ENCODE measurements at places on chromosomes 2 and 18.

DNA sequence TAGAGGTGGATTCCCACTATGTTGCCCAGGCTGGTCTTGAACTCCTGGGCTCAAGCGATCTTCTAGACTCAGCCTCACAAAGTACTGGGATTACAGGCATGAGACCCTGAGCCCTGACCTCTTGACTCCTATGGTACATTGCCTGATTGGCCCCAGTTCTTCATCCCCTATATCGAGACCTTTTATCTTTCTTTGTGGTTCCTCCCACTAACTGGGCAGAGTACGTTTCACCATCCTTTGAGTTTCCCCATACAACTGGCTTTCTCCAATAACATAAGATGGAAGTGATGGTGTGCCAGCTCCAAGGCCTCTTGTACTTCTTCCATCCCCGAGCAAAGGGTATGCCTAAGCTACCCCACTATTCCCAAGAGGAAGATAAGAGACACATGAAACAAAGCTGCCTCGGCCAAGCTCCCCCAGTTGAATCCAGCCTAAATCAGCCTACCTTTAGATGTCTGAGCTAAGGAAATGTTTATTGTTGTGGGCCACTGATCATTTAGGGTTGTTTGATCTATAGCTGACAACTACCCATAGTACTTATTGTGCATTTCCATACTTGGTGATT lies 8.3 kb upstream of the TMEM247 start:
- DNase-seq: no peak

DNA sequence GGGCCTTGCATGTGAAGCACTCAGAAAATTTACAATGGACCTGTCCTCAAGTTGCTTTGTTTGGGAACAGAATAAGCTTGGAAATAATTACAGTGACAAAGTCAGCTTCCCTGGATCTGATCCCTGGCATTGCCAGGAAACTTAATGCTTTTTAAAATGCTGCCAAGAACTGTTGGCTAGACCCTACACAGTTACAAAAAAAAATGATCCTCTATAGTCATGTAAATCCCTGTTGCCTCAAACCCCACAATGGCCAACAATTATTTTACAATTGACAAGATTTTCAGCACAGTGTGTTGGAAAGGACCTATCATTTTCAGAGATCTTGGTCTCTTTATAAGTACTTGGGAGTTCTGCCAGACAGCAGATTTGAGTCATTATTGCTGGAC lies 470.4 kb upstream of the ACVR2A start:
- DNase-seq: no peak

DNA sequence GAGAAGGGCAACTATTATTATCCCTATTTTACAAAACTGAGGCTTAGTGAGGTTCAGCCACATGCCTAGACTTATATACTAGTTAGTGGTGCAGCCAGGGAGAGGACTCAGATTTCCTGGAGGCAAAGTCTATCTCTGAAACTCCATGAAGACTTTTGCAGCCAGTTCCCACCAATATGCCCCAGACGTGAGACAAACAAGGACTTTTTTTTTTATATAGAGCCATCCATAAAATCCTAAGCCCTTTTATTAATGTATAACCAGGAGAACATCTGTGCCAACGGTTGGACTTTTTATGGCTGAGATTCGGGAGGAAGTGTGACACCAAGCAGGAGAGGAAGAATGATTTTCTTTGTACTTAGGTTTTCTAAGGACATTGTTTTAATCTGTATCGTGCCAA lies 29.9 kb downstream of the LIPG start:
- no peak for DNase-seq

GRCh38 chr2:105954891-105955290 lies 210.2 kb downstream of the NCK2 start:
- DNase-seq: no peak

DNA sequence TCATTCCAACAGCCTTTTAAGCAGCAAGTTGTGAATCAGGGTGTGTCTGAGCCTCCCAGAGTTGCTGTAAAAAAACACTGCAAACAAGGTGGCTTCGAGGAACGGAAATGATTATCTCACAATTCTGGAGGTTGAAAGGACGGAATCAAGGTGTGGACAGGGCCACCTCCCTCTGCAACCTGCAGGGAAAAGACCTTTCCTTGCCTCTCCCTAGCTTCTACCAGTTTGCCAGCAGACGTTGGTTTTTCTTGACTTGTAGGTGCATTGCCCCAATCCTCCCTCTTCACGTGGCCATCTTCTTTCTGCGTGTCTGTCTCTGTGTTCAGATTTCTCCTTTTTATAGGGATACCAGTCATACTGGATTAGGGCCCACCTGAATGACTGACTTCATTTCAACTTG lies 24.8 kb upstream of the TMEM131 start:
- no peak for DNase-seq

DNA sequence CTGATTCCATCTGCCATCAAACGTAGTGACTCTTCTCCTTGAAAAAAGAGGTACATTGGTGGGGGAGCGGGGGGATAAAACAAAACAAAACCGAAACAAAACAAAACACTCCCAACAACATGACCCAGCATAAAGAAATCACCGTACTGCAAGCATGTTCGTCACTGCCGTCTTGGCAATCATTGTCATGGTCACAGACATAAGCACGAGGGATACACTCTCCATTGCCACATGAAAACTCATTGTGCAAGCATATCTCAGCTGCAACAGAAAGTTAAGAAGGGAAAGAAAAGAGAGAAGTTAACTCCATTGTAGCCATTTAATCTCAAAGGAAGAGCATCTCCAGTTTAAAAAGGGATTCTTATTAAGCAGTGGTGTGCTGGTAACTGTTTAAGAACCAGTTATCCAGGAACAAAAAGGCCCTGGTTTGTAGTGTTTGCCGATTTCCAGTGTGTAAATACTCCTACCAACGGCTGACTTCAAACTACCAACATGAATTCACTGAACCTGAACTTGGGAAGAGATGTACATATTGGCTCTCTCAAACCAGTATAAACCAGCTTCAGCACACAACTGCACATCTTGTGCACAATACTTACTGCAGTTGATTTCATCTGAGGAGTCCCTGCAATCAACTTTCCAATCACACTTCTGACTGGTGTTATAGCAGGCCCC lies 68.2 kb downstream of the LRP2 start:
- no peak for DNase-seq

- no peak for DNase-seq
These were observed 17.5 kb upstream of the MAP3K20 start for GRCh38 chr2:173058097-173058496.

DNA sequence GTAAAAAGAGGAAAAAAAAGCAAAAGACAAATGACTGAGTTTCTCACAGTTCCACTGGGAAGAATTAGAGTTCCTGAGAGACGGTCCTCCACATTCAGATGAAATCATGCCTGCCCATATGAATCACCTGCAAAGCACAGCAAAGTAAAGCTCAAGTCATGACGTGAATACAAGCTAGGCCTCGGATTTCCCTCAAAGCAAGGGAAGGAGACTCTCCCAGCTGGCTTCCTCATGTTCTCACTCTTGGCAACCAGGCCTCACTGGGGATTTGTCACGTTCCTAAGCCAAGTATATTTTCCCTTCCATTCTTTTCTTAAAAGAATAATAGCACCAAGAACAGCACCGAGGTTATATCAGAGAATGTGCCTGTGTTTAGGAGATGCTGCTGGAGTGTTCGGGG lies 47.0 kb downstream of the CYP27C1 start:
- no peak for DNase-seq

DNA sequence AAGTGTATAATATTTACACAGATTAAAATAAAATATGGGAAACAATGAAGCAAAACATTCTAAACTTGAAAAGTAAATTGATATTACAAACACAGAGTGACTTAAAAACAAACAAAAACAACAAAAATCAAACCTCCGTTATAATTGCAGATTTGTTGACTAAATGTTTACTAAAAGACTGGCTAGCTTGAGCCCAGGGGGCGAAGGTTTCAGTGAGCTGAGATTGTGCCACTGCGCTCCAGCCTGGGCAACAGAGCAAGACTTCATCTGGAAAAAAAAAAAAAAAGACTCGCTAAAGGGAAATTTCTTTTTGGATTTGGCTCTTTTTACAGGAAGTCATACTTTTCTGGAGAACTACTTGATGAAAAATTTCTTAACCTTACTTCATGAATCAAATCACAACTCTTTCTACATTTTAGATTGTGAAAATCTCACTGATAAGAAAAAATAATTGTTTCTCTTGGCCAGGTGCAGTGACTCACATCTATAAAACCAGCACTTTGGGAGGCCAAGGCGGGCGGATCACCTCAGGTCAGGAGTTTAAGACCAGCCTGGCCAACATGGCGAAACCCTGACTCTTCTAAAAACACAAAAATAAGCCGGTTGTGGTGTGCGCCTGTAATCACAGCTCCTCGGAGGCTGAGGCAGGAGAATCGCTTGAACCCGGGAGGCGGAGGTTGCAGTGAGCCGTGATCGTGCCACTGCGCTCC lies 9.7 kb downstream of the TFPI start:
- DNase-seq: no peak

- DNase-seq: no peak
These were observed 539.4 kb upstream of the TNP1 start for GRCh38 chr2:217399291-217399690.

DNA sequence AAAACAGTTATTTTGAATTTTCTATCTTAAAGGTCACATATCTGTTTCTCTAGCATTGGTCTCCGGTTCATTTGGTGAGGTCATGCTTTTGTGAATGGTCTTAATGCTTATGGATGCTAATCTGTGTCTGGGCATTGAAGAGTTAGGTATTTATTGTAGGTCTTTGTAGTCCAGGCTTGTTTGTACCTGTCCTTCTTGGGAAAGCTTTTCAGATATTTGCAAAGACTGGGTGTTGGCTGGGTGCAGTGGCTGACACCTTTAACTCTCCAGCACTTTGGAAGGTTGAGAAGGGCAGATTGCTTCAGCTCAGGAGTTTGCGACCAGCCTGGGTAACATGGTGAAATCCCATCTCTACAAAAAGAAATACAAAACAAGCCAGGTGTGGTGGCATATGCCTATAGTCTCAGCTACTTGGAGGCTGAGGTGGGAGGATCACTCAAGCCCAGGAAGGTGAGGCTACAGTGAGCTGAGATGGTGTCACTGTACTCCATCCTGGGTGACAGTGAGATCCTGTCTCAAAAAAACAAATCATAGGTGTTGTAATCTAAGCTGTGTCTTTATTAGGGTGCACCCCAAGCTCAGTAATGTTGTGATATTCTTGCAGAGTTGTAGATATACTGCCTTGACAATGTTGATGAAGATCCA lies 82.3 kb downstream of the FAM117B start:
- no peak for DNase-seq

DNA sequence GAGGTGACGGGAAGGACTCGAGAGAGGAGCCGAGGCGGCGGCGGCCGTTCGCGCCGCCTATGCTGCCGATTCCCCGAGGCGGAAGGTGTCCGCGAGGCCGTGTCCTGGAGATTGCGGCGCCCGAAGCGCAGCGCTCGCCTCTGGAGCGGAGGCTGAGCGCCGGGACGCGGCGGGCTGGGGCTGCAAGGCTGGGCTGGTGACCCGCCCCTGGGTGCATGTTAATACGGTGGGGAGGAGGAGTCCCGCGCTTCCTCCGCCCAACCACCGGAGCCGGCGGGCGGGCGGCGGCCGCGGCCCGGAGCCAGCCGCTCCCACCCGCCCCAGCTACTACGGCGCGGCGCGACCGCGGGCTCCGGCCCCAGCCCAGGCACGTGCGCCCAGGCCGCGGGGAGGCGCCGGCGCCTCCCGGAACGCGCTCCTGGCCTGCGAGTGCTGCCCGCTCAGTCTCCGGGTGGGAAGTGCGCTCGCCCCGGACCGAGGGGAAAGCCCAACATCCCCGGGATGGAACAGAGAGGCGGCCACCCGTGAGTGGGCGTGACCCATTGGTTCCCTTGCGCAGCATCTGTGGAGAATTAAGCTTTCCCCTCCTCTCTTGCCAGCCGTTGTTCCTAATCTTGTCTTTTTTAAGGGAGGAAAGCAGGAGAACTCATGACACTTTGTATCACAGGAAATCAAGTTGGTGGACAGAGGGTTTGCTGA lies at the start of gene DLGAP1:
DLGAP1 (minus strand) TSS at position 195 of the 699 bp plus-strand sequence.
- no peak for DNase-seq

- DNase-seq: no peak
These were observed 8.2 kb downstream of the SPTBN1 start for GRCh38 chr2:54464341-54464740.

DNA sequence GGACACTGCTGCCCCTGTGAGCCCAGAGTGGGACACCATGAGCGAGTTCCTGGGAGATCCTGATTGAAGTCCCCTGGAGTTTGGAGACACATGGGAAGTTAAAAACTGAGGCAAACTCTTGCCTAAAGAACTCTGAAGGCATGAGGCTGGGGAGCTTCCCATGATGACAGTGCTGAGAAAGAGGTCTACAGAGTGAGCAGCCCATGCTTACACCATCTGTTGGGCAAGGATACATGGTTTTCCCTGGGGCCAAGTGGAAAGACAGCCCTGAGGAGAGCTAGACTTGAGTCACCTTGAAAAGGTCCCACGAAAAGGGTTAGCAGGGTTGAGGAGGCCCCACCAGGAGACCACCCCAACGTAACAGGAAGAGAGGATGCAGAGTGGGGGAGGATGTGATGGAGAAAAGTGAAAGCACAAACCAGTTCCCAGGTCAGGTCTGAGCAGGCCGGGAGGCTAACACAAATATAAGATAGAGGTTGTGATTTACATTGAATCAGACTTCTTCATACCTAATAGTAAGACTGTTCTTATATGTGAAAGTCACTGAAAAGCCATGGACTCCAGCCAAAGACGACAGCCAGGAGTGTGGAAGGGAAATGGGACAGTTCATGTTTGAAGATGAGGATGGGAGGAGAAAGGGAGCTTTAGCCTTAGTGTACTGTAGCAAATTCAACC lies 13.5 kb upstream of the FEZ2 start:
- DNase-seq: no peak

- DNase-seq: no peak
These were observed 852.6 kb upstream of the SALL3 start for GRCh38 chr18:78127041-78127440.

GRCh38 chr2:72937356-72937669 lies 20.0 kb downstream of the EMX1 start:
- no peak for DNase-seq

GRCh38 chr2:54536720-54537119 lies 80.6 kb downstream of the SPTBN1 start:
- DNase-seq: no peak

DNA sequence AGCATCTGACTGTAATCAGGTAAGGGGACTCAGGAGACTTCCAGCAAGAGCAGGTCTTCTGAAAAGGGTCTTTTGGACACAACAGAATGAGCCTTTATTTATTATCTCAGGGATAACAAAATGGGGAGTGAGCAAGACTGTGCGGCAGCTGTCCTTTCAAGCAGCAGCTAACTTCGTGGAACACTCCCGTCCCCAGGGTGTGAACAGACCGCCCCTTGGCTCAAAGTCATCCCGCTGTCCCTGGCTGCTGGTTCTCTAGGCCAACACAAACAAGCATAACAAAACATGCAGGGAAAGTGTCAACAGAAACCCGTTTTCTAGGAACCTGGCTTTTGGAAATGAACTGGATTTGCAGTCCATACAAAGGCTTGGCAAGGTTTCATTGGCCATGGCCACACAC lies 787.9 kb upstream of the FANCL start:
- no peak for DNase-seq

DNA sequence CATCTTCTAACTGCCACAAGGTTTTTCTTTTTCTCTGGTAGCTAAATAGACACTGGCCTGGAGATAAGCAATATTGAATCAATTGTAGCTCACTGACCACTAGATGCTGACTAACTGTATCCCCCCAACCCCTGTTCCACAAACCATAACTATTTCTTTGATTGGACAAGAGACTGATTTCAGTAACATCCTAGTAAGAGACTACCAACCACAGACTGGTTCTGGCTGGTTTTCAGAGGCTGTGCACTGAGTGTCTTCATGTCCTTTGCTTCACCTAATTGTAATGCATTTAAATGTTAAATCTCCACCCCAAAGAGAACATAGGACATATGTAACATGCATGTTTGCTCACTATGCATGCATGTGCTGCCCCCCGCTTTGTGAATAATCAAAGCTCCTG lies 3.2 kb upstream of the AAK1 start:
- DNase-seq: no peak

- peak; percentile 76 for DNase-seq
These were observed 109.9 kb upstream of the CAB39 start for GRCh38 chr2:230602562-230603230.

Data from CD4-positive, alpha-beta T cell (primary cell).